Aorta (tissue), 5 donors: ENCODE measurements at places on chromosomes 11 and 22. TPM values are rescaled to one million over a fixed set of nuclear protein-coding genes. Genes with fewer than 3 reads are reported as not detected.

KCNK4 gene
- not detected for polyA plus RNA-seq

GRM5 gene
- not detected for polyA plus RNA-seq

ABCG4 gene
- polyA plus RNA-seq = 0.75 TPM

TNNI2 gene
- polyA plus RNA-seq = 0.82 TPM

BAIAP2L2 gene
- polyA plus RNA-seq = 11.9 TPM

MFRP gene
- not detected for polyA plus RNA-seq

CCDC15 gene
- 0.13 TPM for polyA plus RNA-seq

OR52A1 gene
- not detected for polyA plus RNA-seq

IRAG1 gene
- 92.3 TPM for polyA plus RNA-seq

LDHAL6A gene
- polyA plus RNA-seq = not detected

CD151 gene
- polyA plus RNA-seq = 860 TPM

SAC3D1 gene
- 5.4 TPM for polyA plus RNA-seq

KDM4E gene
- not detected for polyA plus RNA-seq

SMC1B gene
- polyA plus RNA-seq = not detected

SLC25A45 gene
- polyA plus RNA-seq = 10.7 TPM

NLRP6 gene
- not detected for polyA plus RNA-seq

DTX4 gene
- 10.0 TPM for polyA plus RNA-seq

BIRC3 gene
- polyA plus RNA-seq = 10.1 TPM

FOSL1 gene
- 6.4 TPM for polyA plus RNA-seq

C22orf15 gene
- 0.23 TPM for polyA plus RNA-seq

OR5AN1 gene
- polyA plus RNA-seq = not detected

SCGB1C1 gene
- not detected for polyA plus RNA-seq

TIMP3 gene
- polyA plus RNA-seq = 59.4 TPM
